ENCODE measurements at places on chromosomes 1 and 21.
A peak's percentile ranks its signal among the peaks of the same experiment; 100 is the strongest.

GRCh38 chr1:16082283-16083038 lies 9.0 kb upstream of the FAM131C start:
- peak; percentile 78 for DNase-seq

DNA sequence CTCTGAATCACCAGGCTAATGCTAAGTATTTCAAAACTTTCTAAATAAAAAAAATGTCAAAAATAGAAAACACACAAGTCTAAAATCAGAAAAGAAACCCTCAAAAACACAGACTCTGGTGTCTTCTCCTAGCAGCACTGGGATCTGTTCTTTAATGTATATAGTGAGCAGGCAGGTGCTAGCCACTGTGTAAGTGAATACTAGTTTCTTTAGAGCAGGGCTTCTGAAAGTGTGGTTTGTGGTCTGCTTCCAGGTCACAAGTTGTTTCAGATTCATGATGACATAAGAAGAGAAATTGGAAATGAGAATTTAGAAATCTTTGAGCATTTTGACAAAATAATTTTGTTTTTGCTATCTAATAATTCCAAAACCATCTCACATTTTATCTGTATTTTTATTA lies 763.1 kb downstream of the USP25 start:
- no peak for DNase-seq

DNA sequence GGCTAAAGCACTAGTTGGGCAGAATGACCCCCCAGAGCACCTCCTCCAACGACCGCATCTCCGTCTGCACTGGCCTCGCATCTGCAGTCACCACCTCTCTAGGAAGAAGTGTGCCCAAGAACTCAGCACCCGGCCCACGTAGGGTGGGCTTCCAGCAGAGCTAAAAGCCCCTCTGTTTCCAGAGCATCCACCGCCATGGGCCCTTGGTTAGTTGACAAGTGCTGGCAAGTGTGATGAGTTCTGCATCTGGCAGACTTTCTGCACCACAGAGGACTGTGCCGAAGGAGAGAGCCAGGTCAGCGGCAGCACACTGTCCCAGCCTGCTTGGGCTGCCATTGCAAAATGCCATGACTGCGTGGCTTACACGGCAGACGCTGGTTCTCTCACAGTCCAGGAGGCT lies 76.4 kb upstream of the COL6A1 start:
- DNase-seq, result no peak

DNA sequence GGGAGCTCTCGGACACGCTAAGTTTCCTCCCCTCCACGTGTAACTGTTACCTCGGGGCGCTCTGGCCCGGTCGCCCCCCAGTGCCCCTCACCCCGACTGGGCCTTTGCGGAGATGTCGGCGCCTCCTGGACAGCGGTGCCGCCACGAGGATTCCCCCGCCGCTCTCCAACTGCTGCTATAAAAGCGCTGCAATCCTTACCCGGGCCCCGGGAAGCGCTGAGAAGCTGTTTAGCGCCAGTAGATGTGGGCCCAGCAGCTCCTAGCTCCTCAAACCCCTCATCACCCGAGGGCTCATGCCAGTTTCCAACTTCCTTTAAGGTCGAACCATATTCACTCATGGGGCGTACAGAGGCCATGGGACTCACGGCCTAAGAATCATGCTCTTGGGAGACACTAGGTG lies 361 bp upstream of the LMX1A start:
- no peak for DNase-seq

DNA sequence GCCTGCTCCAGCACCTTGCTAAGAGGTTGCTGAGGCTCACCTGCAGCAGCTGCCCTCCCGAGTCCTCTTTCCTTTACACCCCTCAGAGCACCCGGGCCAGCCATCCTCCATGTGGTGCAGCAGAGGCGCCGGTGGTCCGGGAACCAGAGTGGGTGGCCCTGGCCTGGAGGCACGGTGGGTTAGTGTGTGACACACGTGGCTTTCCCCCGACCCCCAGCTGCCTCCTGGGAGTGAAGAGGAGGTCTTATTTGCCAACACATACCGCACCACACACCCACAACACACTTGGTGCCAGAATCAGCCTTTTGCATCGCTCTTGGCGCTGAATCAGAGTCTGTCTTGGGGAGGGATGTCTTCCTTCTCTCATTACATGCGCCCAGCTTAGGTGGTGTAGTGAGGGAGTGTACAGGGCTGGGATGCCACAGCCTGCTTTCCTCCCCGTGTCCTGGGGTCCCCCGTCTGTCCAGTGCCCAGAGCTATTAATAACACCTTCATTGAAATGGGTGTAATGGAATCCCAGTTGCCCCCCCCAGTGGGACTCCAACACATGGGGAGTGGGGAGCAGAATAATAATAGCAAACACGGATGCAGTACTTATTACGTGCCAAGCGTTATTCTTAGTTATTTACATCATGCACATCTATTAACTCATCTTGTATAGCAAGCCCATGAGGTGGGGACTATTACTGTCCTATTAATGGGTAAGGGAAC lies 38.2 kb downstream of the MAPKAPK2 start:
- no peak for DNase-seq

DNA sequence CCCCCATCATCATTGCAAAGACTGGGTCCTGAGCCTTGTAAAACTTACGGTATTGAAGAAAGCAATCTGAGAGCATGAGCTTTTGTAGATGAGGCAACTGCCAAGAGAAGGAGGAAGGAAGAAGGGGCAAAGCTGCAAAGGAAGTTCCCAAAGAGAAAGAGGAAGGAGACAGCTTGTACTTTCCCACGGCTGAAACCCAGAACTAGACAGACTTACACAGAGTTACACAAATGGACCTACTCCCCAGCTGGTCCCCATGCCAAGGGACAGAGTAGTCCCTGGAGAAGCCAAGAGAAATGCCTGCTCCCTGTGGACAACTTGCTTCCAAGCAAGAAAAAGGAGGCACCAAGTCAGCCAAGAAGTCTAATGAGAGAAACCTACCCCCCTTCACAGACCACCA lies 22.6 kb downstream of the SLC5A9 start:
- no peak for DNase-seq

GRCh38 chr1:56064705-56065104 lies 514.7 kb downstream of the PLPP3 start:
- DNase-seq, result no peak

DNA sequence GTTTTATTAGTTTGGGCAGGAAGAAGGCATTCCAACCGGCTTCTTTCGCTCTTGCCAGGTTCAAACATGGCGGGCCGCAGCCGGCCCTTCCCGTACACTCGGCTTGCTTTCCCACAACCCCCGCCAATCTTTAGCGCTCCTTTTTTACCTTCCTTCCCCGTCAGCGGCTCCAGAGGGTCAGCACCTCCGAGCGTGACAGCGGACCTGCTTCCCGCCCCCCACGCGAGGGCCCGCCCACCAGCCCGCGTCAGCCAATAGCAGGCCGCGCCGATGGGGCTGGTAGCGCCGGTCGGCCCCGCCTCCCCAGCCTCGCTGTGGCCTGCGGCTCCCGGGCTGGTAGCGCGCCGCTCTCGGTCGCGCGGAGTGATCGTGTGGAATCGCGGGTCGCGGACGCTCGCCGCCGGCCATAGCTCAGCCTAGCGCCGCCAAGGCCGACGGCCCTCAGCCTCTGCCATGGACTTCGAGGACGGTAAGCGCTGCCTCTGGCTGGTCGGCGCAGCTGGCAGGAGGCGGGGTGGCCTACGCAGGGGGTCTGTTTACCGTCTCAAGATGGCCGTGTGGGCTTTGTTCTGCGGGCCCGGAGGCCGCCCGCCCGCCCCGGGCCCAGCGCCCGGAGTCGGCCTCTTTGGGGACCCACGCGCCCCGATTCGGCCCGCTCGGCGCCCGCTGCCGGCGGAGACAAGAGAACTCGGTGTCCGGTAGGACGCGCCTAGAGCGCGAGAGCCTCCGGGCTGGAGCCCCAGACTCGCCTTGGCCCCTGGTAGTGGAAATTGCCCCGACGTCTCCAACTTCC lies at the start of gene ZNF326:
Gene ZNF326 (plus strand): TSS at position 306 of the 793 bp plus-strand sequence. CDS start 148 bp downstream, at position 454.
- peak; percentile 94 for DNase-seq

DNA sequence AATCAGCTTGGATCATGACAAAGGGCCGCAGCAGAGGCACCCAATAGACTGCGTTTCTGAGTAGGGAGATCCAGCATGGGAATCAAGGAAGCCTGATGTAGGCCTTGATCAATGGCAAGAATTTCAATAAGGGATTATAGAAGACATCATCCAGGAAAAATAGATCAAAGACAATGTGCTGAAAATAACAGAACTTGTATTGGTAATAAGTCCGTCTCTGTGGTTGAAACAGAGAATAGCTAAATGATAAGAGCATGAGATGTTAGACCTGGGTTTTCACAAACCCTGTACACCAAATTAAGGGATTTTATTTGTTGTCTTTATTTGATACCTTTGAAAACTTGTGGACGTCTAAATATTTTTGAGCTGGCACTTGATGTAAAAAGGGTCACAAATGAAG lies 228.0 kb upstream of the SGIP1 start:
- no peak for DNase-seq

- peak; percentile 75 for DNase-seq
Observed at GRCh38 chr1:161115132-161115711, 2.6 kb downstream of the PFDN2 start.

DNA sequence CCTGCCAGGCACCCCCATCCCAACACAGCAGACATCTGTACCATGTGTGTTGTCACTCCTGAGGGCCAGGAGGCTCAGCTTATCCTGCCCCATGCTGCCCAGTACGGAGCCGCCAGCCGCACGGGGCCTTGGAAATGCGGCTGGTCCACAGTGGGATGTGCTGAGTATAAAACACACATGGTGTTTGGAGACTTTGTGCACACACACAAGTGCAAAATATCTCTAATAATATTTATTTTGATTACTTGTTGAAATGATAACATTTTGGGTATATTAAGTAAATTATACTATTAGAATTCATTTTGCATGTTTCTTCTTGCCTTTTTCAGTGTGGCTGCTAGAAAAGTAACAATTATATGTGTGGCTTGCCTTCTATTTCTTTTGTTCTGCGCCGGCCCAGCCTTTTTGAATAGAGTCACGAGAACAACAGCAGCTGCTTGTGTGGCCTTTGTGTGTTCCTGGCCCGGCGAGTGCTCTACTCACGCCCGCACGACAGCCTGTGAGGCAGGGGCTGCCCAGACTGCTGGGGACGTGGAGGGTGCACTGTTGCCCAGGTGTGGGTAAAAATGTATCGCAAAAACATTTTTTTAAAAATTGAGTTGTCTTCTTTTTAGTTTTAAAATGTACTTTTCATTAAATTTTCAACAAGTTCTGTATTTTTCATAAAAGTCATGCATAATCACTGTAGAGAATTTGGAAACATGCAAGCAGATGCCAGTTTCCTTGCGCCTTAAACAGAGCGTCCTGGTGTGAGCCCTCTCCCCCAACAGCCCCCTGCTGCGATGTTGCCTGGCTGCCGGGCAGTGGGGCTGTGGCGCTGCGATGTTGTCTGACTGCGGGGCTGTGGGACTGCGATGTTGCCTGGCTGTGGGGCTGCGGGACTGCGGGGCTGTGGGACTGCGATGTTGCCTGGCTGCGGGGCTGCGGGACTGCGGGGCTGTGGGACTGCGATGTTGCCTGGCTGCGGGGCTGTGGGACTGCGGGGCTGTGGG lies 35.5 kb downstream of the COQ8A start:
- no peak for DNase-seq

GRCh38 chr1:21766210-21766609 lies 16.7 kb downstream of the USP48 start:
- no peak for DNase-seq

- no peak for DNase-seq
Observed at GRCh38 chr1:167502719-167503462, 15.4 kb downstream of the CD247 start.

DNA sequence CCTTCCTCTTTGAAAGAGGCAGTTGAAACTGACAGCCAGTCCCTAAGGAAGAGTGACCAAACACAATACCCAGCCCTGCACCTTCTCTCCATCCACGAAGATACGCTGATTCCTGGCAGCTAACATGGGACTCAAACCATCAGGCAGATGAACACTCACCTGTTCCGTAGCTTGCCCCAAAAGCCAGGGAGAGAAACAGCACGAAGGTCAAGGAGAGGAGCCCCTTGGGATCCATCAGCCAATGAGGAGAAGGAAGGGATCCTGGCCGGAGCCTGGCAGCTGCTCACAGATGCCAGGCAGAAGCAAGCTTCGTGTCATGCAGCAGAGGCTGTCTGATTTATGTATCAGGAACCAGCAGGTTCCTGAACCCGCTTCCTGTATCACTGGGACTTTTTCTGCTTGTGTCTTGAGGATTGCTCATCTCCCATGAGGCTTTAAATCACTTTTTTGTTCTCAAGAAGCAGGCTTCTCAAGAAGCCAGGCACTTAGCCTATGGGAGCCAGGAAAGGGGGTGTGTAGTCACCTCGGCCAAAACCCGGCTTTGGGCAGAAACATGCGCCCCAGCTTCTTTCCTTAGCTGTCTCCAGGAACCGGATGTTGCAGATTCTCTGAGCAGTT lies at the start of gene SLAMF1:
Gene SLAMF1 (minus strand): TSS at position 334 of the 618 bp plus-strand sequence. CDS start 99 bp downstream, at position 235.
- DNase-seq, result peak; percentile 70

GRCh38 chr1:53314606-53315005 lies 13.3 kb downstream of the LRP8 start:
- no peak for DNase-seq

GRCh38 chr1:192630521-192631287 lies 5.2 kb upstream of the RGS13 start:
- DNase-seq, result no peak

- DNase-seq, result no peak
Observed at GRCh38 chr1:34398916-34399275, 222.2 kb downstream of the C1orf94 start.

DNA sequence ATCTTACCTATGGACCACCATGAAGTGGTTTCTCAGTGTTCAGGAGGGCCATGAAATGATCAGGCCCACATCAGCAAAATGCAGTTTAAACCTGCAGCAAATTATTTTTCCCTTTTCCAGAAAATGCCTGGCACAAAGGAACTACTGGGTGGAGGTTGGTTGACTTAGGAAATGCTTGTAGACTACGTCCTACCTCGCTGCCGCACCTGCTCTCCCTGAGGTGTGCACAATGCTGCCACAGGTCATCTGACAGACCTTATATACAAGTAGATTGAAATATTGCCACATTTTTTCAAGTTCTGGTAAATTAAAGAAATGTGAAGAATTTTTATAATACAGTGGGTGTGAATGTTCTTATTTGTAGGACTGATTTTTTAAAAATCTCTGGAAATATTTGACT lies 166.7 kb upstream of the PDE4B start:
- no peak for DNase-seq

DNA sequence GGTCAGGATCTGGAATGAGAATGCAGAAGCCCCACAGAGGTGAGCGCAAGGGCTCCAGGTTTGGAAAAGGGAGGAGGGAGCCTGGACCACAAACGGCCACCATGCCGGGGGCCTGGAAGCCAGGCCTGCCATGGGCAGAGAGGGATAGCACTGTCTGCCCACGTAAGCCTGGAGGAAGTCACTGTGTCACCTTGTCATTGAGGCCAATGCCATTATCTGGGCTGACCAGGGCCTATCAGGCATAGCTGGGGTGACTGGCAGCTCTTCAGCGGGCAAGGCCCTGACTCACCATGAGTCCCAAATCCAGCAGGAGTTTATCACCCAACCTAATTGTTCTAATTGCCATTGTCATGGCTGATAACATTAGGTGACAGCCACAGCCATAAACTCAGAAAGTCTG lies 84.6 kb downstream of the MATN1 start:
- no peak for DNase-seq

DNA sequence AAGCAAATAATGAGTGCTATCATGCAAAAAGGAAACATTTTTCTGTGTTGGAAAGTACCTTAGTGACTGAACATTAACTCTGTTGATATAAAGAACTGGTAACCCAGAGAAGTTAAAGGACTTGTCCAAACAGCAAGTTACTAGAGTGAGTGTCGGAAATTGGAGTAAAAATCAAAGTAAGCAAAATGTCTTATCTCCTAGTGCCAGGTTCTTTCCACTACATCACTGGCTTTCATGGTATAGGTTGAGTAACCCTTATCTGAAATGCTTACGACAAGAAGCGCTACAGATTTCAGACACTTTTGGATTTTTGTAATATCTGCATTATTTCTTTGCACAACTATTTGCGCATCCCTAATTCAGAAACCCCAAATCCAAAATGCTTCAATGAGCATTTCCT lies 16.4 kb upstream of the RABIF start:
- DNase-seq, result no peak
